ENCODE measurements at places on chromosomes 6 and 20.

DNA sequence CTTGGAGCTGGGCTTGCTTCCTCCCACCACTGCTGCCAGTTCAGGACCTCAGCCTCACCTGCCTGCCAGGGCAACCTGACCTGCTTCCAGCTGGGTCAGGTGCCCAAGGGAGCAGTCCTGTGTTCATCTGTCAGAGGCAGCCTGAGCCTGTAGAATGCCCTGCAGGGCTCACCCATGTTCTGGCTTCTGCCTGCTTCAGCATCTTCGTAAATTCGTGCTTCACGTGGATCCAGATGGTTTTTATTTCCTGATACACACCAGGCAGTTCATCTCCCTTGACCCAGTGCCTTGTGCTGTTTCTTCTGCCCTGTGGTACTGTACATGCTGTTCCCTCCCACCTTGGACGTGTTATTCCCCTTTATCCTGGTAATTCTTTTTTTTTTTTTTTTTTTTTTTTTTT, 50.2 kb downstream of the ARID1B start:
- DNase-seq: no peak

DNA sequence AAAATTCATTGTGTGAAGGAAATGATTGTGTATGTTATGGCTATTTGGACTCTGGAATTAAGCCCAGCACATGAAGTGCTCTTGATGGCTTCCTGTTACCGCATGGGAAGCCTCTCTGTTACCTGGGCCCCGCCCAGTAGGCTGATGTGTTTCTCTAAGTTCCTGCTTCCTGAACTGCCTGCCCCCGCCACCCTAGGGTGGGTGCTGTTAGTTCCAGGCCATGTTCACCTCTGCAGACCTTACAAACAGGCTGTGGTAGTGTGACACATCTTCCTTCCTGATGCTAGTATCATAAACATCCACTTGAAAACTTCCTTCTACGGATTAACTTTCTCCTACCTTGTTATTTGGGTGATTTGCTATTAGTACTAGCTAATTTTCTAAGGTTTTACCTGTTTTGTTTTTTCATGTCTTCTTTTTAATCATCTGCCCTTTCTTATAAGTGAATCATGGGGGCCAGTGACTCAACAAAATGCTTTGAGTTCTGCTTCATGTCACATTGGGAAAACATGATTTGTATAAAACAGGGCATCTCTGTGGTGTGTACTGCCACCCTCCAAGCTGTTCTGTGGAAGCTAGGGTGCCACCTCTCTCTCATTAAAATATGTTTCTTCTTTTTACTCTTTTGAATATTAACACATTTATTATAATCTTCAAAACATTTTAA, 40.6 kb downstream of the SH3BGRL2 start:
- peak; percentile 49 for DNase-seq

GRCh38 chr6:109606359-109606758, 84.6 kb downstream of the AK9 start:
- no peak for DNase-seq

- no peak for DNase-seq
These were observed 239.4 kb downstream of the DLL1 start for GRCh38 chr6:170051229-170052172.

DNA sequence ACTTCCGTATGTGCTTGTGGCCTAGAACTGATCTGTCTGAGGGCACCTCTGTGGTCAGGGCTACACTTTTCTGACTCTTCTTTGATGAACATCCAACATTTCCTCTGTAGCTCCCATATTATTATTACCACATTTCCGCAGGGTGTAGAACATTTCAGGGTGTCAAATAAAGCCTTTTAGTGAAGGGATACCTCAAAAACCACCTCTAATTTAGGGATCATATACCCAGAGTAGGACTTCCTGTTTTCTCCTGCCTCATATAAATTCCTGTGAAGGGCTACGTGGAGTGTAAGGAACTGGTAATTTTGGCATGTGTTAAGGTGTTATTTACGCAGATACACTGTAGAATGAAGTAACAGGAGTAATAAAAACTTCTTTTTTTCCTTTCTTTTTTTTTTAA, 5.5 kb upstream of the MUC22 start:
- DNase-seq: no peak

GRCh38 chr6:98203170-98203806, 631.1 kb upstream of the POU3F2 start:
- DNase-seq: no peak

DNA sequence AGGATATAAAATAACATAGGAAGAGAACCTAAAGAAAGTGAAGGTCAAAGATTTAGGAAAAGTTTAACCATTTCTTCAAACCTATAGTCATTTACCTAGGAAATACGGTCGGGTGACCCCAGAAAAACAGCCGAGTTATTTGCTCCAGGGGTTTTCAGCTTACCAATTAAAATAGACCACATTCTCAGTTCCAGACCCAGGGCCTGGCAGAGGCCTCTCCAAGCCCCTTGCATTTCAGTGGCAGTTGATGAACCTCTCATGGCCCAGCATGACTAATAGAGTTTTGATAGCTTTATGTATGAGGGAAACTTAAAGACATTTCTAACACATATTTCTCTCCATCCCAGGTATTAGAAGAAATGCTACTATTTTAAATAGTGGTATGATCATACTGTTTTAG, 113.5 kb downstream of the OGFRL1 start:
- no peak for DNase-seq

Data from stimulated activated CD8-positive, alpha-beta memory T cell treated with anti-CD3 and anti-CD28 coated beads, Interleukin-4, amount 100 ng/mL, for 24 hours (primary cell).